ENCODE measurements at places on chromosomes 1 and 21.

GRCh38 chr1:183194527-183195141 is 8.6 kb downstream of the LAMC2 start:
- DNase-seq: no peak

GRCh38 chr21:37503848-37504467 is 137.4 kb downstream of the DYRK1A start:
- no peak for DNase-seq

DNA sequence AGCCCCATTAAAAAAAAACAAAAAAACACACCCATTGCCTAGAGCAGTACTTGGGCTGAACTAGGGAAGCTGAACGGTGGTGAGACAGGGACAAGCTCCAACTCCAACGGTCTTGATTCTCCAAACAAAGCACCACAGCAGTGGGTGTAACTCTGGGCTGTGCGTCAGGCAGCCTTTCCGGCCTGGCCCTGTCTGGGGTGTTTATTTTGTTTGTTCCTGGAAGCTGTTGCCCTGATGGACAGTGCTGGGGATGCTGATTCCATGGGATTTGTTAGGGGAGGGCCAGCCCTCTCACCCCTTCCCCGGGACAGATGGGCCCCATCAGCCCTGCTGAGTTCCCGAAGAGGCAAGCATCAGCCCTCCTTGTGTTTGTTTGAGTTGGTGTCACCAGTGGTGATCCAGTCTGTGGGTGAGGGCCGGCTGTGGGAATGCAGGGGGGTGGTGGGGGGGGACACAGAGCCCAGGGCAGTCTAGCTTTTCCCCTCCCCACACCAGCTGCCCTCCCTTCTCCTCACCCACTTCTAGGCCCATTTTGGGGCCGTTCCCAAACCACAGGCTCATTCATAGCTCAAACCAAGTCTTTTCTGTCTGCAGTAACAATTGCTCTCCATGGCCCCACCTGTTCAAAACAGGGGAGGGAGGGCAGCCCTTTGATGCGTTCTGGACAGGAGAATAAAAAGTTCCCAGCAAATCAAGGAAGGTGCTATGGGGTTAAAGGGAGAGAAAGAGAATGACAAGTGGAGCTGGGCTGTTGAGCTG is 4.5 kb downstream of the WNT2B start:
- no peak for DNase-seq

DNA sequence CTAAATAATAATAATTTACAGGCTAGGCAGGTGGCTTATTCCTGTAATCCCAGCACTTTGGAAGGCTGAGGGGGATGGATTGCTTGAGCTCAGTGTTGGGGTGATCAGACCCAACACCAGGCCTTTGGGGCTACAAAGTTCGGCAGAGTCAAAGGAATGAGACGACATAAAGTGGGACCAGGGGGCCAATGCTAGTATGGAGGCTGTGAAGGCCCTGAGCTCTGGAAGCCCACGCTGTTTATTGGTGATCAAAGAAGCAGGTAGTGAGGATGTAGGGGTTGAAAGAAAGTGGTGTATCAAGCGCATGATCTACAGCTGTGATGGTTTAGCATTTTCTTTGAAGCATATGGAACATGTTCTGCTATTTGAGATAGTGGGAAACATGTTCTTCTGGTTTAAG is 5.6 kb downstream of the BTBD8 start:
- DNase-seq: no peak

- DNase-seq: no peak
These were observed 1.6 kb downstream of the PALMD start for GRCh38 chr1:99647490-99647889.

DNA sequence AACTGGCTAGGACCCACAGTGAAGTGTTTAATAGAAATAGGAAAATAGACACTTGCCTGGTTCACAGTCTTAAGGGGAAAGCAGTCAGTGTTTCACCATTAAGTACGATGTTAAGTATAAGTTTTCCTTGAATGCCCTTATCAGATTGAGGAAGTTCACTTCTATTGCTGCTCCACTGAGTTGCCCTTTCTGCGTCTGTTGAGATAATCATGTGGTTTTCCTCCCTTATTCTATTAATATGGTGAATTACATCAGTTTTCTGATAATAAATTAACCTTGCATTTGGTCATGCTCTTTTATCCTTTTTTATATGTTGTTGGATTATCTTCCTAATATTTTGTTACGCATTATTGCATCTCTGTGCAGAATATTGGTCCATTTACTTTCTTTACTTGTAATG is 21.4 kb downstream of the UTS2 start:
- no peak for DNase-seq

DNA sequence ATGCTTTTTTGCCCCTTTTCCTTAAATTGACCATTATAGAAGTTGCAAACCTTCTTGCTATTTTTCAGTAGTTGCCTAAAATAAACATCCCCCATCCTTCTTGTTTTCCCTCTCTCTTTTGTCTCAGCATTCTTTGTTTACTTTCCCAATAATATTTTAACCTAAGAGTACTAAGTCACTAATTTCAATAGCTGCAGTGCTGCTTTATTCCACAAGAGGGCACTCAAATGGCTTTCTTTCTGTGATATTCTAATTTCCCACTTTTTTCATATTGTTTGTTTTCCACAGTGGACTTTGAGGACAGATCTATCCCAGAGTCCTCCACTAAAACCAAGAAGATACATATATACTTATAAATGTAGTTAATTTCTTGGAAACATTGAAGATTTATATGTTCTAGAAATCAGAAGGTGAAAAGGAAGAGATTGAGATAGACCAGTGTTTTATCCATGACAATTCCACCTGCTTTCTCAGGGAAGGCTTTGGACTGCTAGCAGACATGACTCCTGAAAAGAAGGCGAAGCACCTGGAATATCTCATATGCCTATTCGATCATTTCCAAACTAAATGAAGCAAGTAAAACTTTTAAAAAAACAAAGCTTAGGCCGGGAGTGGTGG is 104.8 kb upstream of the GRIK1 start:
- DNase-seq: peak; percentile 4

- DNase-seq: no peak
These were observed 1455.2 kb downstream of the AMY1C start for GRCh38 chr1:105204836-105205371.

- DNase-seq: no peak
These were observed 84.5 kb downstream of the BEND5 start for GRCh38 chr1:48692235-48692634.

- DNase-seq: no peak
These were observed 5.8 kb downstream of the AGL start for GRCh38 chr1:99855914-99856450.

DNA sequence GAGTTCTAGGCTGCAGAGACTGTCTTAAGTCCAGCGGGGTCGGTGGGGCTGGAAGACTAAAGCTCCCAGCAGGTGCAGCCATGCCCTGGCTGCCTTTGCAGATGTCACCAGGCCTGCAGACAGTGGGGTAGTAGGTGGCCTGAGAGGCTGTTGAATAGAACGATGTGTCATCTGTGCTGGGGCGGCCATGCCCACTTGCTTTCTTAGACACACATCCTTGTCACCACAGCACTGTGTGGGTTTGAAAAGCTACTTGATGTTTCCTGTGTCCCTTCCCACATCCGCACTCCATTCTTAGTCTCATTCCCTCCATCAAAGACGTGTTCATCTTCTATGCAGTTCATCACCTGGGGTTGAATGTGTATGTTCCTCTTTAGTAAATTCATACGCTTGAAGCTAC is 184.5 kb upstream of the TMEM51 start:
- DNase-seq: no peak

- DNase-seq: no peak
These were observed 26.5 kb upstream of the SAMD11 start for GRCh38 chr1:897226-897625.

DNA sequence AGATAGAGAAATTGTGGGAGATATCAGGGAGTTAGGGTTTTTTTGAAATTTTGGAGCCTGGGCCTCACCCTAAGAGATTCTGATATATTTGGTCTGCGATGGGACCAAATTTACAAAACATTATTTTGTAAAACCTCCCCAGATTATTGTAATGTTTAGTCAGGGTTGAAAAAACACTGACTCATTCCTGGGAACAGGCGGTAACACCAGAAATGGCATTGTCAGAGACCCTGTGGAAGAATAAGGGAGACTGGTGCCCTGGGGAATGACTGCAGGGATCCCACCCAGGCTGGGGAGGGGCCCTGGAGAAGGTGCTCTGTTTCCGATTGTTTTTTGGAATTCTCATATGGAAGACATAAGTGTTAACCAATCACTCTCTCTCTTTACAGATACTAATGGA is 13.1 kb upstream of the STRIP1 start:
- DNase-seq: no peak

DNA sequence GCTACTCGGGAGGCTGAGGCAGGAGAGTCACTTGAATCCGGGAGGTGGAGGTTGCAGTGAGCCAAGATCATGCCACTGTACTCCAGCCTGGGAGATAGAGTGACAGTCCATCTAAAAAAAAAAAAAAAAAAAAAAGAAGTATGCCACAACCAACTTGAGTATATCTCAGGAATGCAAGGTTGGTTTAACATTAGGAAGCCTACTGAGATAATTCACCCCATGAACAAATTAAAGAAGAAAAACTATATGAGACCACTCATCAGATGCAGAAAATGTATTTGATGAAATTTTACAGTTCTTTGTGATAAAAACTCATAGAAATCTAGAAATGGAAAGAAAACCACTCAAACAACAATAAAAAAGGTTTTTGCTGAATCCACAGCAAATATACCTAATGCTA is 373.8 kb downstream of the LMO4 start:
- DNase-seq: no peak

- DNase-seq: no peak
These were observed 1.3 kb upstream of the DNAJC16 start for GRCh38 chr1:15525050-15526020.

- DNase-seq: no peak
These were observed 1.6 kb upstream of the HPCA start for GRCh38 chr1:32884726-32885125.

All from activated CD4-positive, alpha-beta T cell treated with anti-CD3 and anti-CD28 coated beads for 24 hours (primary cell).